ENCODE measurements at places on chromosomes 5 and 9.

DNA sequence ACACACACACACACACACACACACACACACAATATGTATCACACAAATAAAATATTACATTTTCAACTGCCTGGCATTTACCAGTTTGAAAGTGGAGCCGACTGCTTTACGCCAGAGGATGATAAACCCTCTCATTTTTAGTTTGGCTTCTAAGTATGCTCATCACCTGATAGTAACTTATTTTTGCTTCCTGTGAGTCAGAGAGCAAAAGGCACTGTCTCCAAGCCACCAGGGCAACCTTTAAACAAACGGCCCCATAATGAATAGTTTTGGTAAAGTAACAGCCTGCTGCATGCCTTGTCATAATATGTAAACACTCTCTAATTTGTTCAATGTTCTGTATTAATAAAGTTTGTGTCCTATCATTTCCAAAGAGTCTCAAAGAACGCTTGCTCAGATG lies 26.9 kb downstream of the KLF4 start:
- DNase-seq = no peak

DNA sequence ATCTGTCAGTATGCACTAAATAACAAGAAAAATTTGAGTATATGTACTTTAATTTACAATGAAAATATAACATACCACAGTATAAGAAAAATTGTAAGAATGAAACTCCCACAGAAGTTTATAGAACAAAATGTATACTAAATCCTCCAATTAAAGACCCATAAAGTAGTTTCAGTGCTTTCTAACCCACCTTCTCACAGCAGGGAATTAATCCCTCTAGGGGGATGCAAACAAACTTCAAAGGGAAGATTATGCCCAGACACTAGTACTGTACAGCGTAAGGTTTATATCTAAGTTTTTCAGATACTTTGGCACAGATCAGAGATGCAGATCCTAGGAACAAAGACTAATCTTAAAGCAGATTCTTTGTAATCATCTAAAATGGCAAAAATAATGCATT lies 57.2 kb downstream of the DENND1A start:
- no peak for DNase-seq

DNA sequence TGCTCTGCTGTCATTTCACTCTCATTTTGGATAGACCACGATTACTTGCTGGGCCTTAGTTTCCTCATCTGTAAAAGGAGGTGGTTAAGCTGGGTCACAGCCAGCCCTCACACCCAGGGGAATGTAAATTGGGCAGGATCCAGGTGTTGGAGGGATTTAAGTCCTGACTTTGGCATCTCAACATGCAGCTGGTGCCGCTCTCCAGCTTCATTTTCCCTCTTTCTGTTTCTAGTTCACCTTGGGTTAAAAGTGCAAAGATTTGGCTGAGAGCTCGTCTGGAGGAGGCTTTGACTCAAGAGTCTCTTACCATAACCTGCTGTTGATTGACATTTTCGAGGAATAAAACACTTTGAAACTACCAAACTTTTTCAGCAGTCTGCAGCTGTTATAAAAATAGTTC lies 144.3 kb upstream of the DHFR start:
- DNase-seq = no peak

DNA sequence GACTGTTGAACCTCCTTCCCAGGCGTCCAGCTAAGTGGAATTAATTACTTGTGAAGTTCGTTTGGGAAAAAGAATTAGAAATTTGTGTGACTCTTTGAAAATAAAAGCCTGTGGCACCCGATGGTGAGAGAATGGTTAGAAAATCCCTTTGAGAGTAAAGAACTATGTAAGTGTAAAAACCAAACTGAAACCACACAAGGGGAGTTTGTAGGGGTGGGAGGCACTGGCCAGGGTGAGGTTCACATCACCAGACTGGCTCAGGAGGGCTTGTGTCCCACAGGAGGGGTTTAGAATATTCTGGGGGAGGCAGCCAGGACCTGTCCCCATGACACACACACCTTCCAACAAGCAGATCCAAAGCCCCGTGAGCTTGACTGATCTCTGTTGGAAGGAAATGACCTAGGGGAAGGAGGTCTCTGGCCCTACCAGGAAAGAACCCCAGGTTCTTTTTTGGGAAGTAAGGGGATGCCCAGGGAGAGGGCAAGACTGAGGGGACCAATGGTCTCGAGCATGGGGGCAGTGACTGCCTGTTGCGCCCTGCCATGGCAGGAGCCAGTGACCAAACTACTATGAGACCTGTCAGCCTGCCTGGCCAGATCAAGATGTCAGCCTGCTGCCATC lies 4.3 kb downstream of the SPATA24 start:
- no peak for DNase-seq

DNA sequence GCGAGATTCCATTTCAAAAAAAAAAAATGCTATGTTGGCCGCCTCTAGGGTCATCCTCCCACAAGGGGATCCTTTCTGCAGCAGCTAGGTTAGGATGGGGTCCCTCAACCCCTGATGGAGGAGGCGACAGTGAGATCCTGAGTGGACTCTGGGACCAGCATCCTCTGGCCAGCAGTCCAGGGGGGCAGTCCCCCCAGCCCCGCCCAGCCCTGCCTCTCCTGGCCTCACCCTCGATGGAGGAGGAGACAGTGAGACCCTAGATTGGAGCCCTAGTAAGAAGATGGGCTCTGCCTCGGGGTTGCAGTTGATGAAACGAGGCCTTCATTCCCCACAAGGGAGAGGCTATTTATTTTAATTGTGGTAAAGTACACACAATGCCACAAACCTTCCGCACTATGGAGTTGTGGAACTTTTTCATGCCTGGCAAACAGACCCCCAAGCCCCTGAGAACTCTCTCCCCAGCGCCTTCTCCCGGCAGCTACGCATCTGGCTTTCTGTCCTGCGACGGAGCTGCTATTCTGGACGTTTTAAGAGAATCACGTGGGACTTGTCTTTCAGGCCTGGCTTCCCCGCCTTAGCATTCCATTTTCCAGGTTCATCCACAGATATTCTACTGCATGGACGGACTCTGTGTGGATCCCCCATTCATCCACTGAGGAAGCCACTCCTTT lies 15.8 kb downstream of the VAV2 start:
- no peak for DNase-seq

DNA sequence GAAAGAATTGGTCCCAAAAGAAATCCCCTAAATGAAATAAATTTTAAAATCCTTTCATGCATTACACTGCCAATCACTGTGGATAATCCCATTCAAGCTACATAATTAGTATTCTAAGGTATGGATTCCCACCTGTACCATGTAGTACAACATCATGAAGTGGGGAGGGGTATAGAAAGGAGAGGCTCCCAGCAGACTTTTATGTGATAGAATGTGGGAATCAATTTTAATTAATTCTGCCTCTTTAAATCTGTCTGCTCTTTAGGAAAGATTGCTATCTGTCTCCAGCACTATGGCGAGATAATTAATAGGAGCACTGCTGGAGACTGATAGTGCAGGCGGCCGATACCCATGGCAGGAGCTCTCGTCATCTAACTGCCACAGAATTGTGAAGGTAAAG lies 95.4 kb downstream of the CDH12 start:
- no peak for DNase-seq

GRCh38 chr9:69542058-69542457 lies 130.1 kb downstream of the APBA1 start:
- no peak for DNase-seq

GRCh38 chr5:112795342-112795741 lies 57.7 kb downstream of the APC start:
- DNase-seq = no peak
